ENCODE measurements at places on chromosomes 1 and 21.

GRCh38 chr21:15134701-15135470, 70.1 kb upstream of the NRIP1 start:
- DNase-seq: no peak

DNA sequence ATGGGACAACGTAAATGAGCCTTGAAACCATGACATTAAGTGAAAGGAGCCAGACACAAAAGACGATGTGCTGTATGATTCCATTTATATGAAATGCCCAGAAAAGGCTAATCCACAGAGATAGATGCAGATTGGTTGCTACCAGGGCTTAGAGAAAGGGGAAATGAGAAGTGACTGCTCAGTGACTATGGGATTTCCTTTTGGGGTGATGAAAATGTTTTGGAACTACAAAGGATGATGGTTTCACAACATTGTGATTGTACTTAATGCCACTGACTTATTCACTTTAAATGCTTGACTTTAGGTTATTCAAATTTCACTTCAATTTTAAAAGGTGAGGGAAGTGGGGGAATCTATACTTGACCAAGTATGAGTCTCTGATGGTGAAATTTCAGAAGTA, 414.3 kb downstream of the SETD4 start:
- DNase-seq: no peak

- DNase-seq: no peak
Observed at GRCh38 chr21:41664881-41665765, 101.7 kb downstream of the RIPK4 start.

DNA sequence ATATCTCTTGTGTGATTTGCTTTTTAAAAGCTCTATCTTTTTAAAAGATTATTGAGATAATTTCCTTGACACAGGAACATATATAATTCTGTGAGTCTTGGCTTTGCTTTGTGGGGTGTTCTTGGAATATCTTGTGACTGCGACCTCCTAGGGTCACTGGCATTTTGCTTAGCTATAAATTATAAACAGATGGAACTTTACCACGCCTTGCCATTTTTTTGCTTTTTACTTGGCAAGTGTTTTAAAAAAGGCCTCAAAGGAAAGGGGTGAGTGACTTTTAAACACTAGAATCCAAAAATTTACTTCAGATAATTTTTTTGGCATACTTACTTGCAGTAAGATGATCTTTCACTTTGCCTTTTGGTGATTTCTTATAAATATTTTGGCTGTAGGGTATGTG, 43.6 kb downstream of the ALG6 start:
- no peak for DNase-seq

DNA sequence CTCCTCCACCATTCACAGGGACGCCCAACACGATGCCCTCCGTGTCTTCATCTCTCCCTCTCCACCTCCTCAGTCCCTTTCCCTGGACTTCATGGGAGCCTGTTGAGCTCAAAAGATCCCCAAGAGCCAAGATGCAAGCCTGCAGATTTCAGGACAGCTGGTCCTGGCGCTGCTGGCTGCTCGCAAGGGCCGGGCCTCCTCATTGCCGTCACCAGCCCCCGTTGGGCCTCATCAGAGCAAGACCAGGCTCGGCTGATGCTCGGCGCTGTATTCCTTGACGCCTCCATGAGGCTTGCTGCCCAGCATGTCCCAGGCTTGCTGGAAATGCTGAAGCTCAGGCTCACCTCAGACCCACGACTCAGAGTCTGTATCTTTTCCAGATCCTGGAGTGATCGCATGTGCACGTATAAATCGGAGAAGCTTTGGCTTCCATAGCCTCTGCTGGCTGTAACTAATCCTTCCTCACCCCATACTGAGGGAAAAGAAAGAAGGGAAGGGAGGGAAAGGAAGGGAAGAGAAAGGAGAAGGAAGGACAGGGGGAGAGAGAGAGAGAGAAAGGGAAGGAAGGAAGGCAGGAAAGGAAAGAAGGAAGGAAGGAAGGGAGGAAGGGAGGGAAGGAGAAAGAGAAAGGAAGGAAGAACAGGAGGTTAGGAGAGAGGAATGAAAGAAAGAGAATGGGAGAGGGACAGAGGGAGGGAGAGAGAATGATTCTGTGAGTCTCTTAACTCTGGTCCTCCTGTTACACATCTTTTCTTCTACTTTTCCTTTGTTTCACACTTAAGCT, 94.6 kb downstream of the KCNJ15 start:
- DNase-seq: no peak

DNA sequence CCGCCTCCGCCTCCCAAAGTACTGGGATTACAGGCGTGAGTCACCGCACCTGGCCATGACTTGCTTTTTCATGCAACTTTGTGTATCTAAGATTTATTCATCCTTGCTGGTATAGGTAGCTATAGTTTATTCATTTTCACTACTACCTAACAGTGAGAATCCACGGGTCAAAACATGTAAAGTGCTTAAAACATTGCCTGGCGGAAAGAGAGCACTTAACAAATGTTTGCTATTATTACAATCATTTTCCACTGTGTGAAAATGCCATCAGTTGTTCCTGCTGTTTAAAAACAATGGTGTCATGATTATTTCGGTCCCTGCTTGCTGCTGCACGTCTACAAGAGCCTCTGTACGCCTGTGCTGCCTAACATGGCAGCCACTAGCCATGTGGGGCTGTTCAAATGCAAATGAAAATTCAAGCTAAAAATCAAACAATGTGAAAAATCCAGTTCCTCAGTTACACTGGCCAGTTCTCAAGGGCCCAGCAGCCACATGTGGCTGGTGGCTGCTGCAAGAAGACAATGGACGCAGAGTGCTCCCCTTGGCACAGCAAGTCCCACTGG, 65.1 kb downstream of the CLSTN1 start:
- no peak for DNase-seq

GRCh38 chr1:25006770-25007169, 76.7 kb upstream of the RUNX3 start:
- DNase-seq: no peak

GRCh38 chr1:231748760-231749415, 122.3 kb downstream of the DISC1 start:
- no peak for DNase-seq

DNA sequence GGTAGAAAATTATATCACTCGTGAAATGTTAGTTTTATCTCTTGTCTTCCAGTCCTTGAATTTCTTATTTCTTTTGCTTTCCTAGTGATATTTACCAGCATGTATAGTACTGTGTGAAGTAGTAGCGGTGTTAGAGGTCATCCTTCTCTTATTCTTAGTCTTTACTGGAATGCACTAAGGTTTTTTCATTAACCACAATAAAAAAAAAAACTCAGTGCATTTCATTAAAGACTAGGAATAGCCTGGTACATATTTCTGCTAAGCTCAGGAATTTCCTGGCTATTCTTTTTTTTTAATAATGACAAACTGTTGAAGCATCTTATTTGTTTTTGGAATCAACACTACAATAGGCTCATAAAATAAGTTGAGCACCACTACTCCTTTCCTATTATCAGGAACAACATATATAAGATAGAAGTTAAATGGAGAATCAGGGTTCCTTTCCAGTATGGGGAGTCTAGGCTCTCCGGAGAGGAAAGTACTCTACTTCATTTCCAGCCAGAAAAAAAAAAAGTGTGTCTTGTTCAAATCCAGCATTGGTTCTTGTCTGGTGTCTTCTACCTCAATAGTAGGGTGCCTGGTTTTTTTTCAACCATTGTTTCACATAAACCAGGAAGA, 60.0 kb downstream of the TNFSF18 start:
- no peak for DNase-seq

DNA sequence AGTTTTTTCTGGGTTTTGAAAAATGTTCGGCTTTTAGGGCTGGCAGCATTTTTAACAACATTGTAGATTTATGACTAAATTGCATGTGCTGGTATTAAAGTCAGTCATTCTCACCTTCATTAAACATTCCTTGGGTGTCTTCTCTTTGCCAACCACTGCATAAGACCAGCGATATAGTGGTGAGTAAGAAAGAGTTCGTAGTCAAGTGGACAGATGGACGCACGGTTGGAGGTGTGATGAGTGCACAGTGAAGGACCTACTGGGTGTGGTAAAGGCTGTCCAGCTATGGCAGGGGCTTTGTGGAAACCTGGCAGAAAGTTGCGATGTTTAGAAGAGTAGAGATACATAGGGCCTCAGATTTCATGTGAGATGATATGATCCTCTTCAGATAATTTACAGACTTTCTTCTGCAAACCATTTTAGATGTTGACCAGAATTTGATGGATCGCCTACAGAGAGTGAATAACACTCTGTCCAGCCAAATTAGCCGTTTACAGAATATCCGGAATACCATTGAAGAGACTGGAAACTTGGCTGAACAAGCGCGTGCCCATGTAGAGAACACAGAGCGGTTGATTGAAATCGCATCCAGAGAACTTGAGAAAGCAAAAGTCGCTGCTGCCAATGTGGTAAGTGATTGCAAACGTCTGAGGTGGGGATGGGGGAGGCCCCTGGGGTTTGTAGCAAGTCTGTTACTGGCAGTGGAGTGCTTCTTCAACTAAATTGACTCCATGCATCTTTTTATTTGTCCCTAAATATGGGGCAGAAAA, 56.0 kb upstream of the LAMC2 start:
- no peak for DNase-seq

DNA sequence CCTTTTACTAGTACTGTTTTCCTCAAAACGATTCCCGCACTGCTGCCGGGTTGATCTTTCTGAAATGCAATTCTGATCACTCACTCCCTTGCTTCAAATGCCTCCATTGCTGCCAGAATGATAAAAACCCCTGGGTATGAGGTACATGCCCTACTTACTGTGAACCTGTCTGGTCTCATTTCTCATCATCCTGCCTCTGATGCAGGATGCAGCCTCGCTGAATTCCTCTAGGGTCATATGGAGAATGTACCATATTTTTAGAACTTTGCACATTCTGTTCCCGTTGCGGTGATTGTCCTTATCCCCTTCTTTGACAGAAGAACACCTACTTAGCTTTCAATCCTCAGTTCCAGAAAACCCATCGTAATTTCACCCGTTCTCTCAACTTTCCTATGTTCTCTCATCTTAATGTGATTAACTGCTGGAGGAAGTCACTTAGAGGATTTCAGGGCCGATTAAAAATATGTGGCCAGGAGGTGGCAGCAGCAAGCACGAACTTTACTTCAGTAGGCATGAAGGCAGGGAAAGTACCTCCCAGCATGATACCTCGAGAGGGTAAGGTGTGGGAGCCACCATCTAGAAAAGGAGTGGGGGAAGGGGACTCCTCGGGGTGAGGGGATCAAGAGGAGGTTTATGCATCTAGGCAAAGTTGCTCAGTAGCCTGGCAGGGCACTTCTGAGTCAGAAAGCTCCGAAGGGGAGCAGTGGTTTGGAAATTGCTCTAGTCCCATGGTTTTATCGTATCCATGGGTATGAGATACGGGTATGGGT, 361.5 kb upstream of the ZP4 start:
- DNase-seq: peak; percentile 75

- no peak for DNase-seq
Observed at GRCh38 chr1:25837262-25837875, 17.6 kb downstream of the MTFR1L start.

GRCh38 chr1:43414634-43415223, 25.0 kb downstream of the SZT2 start:
- DNase-seq: peak; percentile 65

DNA sequence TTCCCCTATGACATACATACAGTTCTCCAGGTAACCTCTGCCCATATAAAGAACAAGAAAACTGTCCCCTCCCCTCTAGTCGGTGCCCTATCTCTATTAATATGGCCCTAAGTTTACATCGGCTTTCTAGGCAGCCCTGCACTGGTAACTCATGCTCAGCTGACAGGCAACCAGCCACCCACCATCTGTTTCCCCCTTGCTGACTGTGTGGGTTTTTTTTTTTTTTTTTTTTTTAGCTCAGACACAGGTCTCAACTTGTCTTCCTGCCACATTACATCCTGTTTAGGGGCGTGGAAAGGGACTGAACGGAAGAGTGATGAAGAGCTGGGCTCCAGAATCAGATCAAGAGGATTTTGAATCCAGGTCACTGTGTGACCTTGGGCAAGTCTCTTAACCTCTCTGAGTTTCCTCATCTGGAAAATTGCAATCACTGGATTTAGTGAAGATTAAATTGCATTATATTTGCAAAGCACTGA, 14.0 kb downstream of the LAPTM5 start:
- no peak for DNase-seq

DNA sequence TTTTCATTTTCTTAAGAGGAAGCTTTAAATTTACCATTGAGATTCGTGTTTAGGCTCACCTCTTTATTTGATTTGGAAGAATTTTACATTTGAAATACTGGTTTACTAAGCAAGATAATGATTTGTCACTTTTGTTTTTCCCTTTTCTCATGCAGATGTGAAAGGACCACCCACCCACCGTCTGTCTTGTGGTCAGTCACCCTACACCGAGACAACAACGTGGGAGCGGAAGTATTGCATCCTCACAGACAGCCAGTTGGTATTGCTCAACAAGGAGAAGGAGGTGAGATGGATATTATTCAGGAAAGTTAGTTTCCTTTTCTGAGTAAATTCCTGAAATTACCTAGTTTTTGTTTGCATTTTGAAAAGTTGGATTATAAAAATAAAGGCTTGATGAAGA, 189.5 kb downstream of the RASAL2 start:
- DNase-seq: no peak

DNA sequence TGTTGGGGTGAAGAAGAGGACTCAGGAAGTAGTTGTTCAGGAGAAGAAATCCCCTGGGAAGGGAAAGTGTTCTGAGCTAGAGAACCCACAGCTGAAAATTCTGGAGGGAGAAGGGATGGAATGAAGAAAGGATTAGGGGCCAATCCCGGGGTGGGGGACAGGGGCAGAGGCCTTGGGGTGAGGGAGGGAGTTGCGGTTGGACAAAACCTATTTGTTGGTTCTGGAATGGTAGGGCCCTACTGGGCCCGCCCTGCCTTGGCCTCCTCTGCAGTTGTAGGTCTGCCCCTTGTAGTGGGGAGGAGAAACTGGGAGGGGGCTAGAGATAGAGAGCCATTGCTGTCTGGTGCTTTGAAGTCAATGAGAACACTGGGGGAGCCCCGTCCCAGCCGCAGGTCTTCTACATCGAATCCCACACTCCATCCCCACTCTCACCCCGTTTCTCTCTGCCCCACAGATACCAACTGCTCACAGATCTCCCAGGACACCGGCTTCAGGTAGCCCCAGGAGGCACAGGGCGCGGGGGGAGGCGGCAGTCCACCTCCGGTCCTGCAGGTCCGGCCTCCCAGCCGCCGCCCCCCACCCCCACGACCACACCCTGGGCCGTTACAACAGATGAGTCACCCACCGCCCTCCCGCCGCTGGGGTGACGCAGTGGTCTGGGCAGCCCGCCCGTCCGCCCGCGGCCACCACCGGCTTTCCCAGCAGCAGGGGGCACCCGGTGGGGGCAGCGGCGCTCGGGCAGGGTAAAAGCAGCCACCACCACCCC, 1.1 kb downstream of the TAGLN2 start:
- peak; percentile 31 for DNase-seq

DNA sequence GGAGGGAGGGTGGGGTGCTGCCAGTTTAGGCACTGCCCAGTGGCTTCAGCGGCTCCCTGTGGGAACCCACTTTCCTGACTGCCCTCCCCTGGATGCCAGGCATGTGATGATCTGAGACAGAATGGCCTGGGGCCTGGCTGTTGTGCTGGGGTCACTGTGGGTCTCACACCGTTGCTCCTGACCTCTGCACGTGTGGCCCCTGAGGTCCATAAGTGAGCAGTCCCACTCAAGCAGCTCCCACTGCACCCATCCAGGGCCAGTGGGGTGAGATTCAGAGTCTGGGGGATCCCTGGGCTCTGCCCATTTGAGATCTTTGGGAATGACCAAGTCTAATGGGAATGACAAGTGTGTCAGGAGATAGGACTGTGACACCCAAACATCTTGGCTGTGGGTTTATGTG, 18.0 kb downstream of the PODN start:
- no peak for DNase-seq

GRCh38 chr1:34013958-34014737, 150.3 kb downstream of the HMGB4 start:
- DNase-seq: peak; percentile 36
